ENCODE measurements at places on chromosomes 7 and 10.

- no peak for DNase-seq
Observed at GRCh38 chr7:137846549-137846826, 286 bp downstream of the DGKI start.

DNA sequence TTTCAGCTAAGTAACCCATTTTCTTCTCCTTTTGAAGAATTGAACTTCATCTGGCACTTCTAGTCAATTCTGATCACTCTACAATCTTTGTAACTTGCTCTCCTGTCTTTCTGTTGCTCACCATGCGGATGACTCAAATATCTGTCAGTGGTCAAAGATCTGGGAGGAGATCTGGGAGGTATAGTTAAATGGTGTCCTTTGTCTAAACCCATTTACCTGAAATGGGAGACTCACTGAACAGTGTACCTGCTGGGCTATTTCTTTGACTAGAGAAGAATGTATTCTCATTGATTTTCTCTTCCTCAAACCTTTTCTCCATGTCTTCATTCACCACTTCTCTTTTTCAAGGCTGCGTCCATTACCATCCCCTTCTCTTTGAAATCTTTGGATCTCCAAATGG lies 42.0 kb upstream of the PCLO start:
- DNase-seq = no peak

GRCh38 chr10:119208553-119208940 lies 1.2 kb downstream of the GRK5 start:
- DNase-seq = no peak

GRCh38 chr10:116615199-116615776 lies 5.5 kb upstream of the PNLIPRP2 start:
- no peak for DNase-seq

- no peak for DNase-seq
Observed at GRCh38 chr7:49635800-49636199, 137.6 kb upstream of the VWC2 start.

- DNase-seq = no peak
Observed at GRCh38 chr10:130472236-130472635, 336.0 kb downstream of the GLRX3 start.

DNA sequence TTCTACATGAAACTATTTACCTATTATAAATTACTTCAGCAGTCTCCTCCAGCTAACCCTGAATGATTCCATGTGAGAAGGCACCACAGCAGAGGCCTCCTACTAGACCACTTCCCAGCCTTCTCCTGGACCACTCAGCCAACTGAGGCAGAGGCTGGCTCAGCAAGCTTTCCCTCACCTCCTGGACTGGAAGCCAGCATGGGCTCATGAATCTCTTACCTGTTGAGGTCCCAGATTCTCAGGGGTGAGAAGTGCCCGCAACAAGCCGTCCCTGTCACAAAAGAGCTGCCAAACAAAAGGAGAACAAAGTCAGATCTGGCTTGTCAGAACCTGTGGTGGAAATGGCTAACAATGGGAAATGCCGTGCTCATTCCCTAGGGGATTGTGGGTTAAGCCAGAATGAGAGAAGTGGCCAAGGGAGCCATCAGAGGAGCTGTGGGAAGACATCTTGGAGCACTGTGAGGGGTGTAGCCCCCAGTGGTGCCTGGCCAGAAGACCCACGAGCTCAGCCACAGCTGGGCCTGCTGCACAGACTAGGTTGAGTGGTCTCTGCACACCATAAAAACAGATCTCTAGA lies 36.5 kb downstream of the DPCD start:
- DNase-seq = no peak

DNA sequence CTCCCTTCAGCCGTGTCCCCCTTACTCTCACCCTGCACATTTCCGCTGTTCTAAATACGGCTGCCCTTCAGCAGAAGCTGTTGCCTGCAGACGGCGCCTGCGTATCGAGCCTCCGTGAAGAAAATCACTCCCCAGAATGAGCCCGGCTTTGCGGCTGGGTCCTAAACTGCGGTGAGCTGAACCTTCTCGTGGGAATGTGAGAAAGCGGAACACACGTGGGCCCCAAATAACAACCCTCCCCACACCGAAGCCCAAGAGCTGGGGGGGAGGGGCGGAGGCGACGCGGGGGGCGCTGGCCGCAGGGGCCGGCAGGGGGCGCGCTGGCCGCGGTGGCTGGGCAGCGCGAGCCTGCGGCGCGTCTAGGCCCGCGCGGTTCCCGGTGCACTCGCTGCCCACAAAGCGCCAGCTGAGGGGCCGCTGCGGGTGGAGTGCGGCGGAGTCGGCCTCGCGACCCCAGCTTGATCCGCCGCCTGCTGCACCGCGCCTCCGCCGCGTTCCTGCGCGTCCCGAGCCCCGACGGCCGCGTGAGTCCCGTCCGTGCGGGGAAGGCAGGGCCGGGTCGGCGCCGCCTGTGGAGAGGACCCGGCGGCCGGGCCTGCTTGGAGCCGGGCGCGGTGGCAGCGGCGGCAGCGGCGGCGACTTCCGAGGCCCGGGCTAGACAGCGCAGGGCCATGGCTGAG lies at the start of gene ZNF398:
Gene ZNF398, plus strand, starts transcription at position 382 of the 680 bp plus-strand sequence. Its CDS starts 290 bp downstream, at position 672.
- peak; percentile 84 for DNase-seq

- no peak for DNase-seq
Observed at GRCh38 chr7:28700096-28700495, 258.0 kb downstream of the TRIL start.

GRCh38 chr10:34885898-34886297 lies 70.8 kb upstream of the PARD3 start:
- DNase-seq = no peak

- DNase-seq = no peak
Observed at GRCh38 chr7:44402401-44403060, 77.1 kb upstream of the CAMK2B start.

DNA sequence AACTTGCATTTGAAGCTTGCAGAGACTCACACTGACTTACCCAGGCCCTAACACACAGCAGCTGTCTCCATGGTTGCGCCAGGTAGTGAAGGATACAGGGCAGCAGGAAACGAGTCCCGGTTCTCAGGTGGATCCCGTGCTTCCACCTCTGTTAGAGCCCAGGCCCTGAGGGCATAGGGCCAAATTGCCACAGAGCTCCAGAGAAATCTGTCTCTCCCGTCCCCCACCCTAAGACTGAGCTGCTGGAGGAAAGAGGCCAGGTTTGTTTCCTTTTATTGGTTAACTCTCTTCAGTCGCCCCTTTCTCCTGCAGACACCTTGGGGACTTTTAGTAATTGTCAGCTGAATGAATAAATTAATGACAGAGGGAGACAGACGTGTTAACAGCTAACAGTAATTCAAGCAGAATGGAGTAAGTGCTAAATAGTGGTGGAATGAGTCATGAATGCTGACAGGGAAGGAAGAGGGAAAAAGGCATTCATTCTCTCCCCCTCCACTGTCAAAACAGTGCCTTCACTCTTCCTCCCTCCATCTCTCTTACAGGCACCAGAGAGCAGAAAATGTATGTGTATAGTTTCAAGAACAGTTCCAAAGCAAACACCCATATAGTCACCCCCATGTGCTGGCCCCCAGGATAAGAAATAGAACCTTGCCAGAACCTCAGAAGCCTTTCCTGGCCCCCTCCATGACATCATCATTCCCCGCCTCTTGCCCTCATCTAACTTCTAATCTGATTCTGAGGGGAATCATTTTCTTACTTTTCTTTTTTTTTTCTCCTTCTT lies 16.8 kb upstream of the DLG5 start:
- DNase-seq = no peak

- DNase-seq = no peak
Observed at GRCh38 chr7:77497079-77497478, 40.0 kb upstream of the PTPN12 start.

DNA sequence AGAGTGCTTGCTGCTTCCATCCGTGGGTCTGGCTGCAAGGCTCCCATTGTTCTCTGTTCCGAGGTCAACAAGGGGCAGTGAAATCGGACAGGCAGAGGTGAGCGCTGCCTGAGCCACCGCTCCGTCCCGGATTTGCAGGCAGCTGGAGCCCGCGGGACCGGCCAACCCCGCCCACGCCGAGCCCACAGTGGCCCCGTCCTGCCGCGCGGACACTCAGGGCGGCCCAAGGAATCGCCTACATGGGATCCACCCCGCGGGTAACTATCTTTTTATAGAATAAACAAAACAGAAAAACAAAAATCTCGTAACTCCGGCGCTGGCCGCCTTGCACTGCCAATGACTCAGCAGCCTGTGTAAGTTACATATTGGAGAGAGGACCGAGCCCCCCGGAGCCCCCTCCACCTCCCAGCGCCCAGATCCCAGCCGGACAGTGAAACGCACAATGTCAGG lies 1.9 kb downstream of the BNIP3 start:
- no peak for DNase-seq

DNA sequence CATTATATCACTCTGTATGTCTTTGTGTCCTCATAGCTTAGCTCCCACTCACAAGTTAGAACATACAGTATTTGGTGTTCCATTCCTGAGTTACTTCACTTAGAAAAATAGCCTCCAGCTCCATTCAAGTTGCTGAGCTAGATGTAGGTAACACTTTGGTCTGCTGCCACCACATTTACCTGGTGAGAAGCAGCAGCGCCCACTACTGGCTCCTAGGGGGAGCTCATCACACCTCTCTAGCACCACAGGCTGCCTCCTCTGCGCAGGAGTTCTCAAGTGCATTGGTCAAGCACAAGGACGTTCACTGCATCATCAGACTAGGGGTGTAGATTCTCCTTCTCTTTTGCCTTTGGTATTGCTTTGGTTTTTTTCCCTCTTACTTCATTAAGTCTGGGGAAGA lies 530.9 kb upstream of the AUTS2 start:
- DNase-seq = no peak

GRCh38 chr7:114182837-114183236 lies 231.8 kb upstream of the FOXP2 start:
- DNase-seq = no peak

GRCh38 chr10:12333380-12334185 lies 15.8 kb upstream of the CAMK1D start:
- peak; percentile 73 for DNase-seq

- no peak for DNase-seq
Observed at GRCh38 chr10:74033702-74034101, 35.8 kb downstream of the VCL start.

GRCh38 chr10:63416376-63416775 lies 49.4 kb downstream of the JMJD1C start:
- DNase-seq = no peak

- no peak for DNase-seq
Observed at GRCh38 chr10:13340068-13340467, 8.0 kb downstream of the SEPHS1 start.

DNA sequence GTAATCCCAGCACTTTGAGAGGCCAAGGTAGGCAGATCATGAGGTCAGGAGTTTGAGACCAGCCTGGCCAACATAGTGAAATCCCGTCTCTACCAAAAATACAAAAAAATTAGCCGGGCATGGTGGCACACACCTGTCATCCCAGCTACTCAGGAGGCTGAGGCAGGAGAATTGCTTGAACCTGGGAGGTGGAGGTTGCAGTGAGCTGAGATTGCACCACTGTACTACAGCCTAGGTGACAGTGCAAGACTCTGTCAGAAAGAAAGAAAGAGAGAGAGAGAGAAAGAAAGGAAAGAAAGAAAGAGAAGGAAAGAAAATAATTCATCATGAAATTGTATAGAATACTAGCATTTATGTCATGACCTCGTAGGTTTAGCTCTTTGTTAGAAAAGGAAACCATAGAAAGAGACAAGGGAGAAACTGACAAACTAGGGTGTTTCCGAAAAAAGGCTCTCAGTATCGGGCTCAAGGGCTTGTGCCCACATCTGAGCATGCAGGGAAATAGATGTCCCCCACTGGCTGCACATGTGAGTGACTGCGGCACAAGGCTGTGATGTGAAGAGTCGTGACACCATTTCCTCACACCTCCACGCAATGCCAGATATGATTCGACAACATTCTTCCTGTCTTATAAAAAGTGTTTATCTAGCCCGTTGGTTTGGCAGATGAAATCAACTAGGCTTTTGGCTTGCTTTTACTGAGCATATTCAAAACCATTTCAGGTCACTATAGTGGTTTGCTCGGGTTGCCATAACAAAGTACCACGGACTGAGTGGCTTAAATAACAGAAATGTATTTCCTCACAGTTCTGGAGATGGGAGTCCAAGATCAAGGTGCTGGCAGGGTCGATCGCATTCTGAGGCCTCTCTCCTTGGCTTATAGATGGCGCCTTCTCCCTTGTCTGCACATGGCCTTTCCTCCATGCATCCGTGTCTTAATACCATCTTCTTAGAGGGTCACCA lies 2.0 kb downstream of the SRGN start:
- DNase-seq = peak; percentile 79

- no peak for DNase-seq
Observed at GRCh38 chr7:4894482-4894881, 11.0 kb upstream of the RADIL start.

DNA sequence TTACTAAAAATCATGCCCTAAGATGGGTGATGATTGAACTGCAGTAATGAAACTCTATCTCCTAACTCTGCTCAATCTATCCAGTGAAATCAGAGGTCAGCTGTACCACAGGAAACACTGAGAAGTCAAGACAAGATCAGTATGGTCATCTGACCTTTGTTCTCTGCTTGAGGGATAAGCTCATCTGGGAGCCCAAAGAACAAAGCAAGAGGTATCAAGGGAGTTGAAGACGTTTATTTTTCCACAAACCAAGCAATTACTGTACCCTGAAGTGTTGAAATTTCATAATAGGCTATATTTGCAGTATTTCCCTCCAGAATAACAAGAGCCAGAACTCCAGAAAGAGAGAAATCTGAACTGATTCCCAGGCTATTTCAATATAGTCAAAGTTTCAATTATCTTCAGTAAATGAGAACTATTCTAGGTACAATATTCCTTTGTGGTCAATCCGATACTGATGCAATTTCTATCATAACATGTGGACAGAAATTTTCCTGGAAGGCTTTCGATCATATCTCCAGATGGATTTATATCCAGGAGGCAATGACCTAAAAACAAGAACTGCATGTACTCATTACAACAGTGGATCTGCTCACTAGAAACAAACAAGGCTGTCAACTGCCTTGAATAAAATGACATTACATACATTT lies 345.3 kb downstream of the TNS3 start:
- DNase-seq = no peak

- DNase-seq = no peak
Observed at GRCh38 chr7:104106108-104106905, 101.5 kb downstream of the ORC5 start.
